Hepatocyte (in vitro differentiated cells): ENCODE measurements at places on chromosomes 2 and 18. TPM values are rescaled to one million over a fixed set of nuclear protein-coding genes. Genes with fewer than 3 reads are reported as not detected.
A peak's percentile ranks its signal among the peaks of the same experiment; 100 is the strongest.

GRCh38 chr2:8657423-8658062, 24.3 kb upstream of the ID2 start:
- peaks cover 17% of the 10 kb centered on the region for H3K4me1 ChIP-seq
- no peak overlapping the region for H3K4me3 ChIP-seq
- H3K36me3 ChIP-seq: no peaks in the 10 kb centered on the region
- H3K27me3 ChIP-seq: no peaks in the 10 kb centered on the region

DNA sequence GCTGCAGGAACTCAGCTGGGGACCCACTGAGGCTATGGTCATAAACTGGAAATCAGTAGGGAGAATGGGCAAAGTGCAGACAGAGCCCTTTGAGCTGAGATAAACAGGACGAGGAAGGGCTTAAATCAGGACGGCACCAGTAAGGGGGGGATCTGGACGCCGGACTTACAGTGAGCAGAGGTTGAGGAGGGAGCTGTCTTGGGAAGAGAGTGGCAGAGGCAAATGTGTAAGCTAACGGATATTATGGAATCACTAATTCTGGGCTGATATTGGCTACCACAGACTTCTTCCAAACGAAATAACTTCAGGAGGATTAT, 539 bp downstream of the CYP27A1 start:
- H3K27me3 ChIP-seq: no peaks in the 10 kb centered on the region
- no peaks in the 10 kb centered on the region for H3K36me3 ChIP-seq
- peak overlapping the region; percentile 71 for H3K4me3 ChIP-seq
- peak; percentile 64 for DNase-seq

DNA sequence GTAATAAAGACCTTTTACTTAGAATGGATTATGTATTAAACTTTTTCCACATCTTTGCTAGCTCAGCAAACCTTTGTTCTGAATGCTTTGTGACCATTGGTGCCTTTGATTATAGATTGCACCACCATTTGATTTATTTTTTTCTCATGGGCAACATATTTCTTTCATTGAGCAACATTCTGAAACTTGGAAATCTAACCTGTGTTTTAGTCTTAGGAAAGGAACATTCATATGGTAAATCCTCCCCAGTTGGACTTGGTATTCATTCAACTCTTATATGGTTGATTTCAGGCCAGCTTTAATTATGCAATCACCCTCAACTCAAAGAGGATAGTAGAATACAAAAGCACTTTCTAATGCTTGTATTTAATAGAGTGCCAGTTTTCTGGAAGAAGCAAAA, 1077.9 kb upstream of the ZEB2 start:
- DNase-seq: no peak
- no peak overlapping the region for H3K4me3 ChIP-seq
- H3K4me1 ChIP-seq: no peaks in the 10 kb centered on the region
- no peaks in the 10 kb centered on the region for H3K27me3 ChIP-seq

- peak overlapping the region; percentile 7 for H3K27ac ChIP-seq
- no peaks in the 10 kb centered on the region for H3K36me3 ChIP-seq
- no peaks in the 10 kb centered on the region for H3K27me3 ChIP-seq
- DNase-seq: peak; percentile 81
- H3K4me3 ChIP-seq: no peak overlapping the region
Observed at GRCh38 chr18:2932247-2933181, 80.4 kb downstream of the LPIN2 start.

- H3K4me1 ChIP-seq: peaks cover 7% of the 10 kb centered on the region
- no peak overlapping the region for H3K4me3 ChIP-seq
- peak; percentile 50 for DNase-seq
- H3K27me3 ChIP-seq: no peaks in the 10 kb centered on the region
- no peaks in the 10 kb centered on the region for H3K36me3 ChIP-seq
- H3K27ac ChIP-seq: no peak overlapping the region
Observed at GRCh38 chr2:1823187-1824169, 79.2 kb upstream of the PXDN start.

DNA sequence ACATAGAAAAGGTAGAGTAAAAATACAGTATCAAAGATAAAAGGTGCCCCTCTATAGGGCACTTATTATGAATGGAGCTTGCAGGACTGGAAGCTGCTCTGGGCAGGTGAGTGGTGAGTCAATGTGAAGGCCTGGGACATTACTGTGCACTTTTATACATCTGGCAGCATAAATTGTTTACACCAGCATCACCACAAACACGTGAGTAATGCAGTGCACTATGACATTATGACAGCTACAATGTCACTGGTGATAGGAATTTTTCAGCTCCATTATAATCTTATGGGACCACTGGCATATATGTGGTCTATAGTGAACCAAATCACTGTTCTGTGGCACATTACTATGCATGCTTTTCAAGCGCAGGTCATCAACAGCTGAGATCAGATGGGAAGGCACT, 48.1 kb downstream of the TPGS2 start:
- H3K27ac ChIP-seq: no peak overlapping the region
- H3K4me1 ChIP-seq: no peaks in the 10 kb centered on the region
- H3K4me3 ChIP-seq: no peak overlapping the region
- no peak for DNase-seq
- no peaks in the 10 kb centered on the region for H3K36me3 ChIP-seq

Gene NYAP2
- 0.37 and 1.0 TPM in 2 replicates for total RNA-seq

DNA sequence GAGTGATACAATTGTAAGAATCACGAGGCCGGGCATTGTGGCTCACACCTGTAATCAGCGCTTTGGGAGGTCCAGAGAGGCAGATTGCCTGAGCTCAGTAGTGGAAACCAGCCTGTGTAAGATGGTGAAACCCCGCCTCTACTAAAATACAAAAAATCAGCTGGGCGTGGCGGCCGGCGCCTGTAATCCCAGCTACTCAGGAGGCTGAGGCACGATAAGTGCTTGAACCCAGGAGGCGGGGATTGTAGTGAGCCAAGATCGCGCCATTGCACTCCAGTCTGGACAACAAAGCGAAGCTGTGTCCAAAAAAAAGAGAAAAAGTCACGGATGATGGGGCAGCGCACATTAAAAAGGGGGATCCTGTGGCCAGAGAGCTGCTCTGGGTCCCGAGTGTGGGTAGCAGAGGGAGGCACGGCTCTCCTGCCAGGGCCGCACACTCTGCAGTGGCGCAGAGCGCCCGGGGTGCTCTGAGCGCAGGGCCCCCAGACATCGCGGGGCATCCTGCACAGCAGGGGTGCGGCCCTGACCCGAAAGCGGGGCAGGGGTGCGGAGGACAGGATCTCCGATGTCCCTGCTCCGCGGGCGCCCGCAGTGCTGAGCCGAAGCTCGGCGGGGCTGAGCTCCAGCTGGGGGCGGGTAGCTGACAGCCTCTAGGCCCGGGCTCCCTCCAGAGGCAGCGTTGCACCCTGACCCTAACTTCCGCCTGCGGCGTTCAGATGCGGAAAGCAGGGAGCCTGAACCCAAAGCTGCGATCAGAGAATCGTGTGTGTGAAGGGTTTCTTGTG, 30.4 kb upstream of the RAB6D start:
- H3K4me1 ChIP-seq: no peaks in the 10 kb centered on the region
- H3K36me3 ChIP-seq: no peaks in the 10 kb centered on the region
- no peak overlapping the region for H3K4me3 ChIP-seq
- DNase-seq: peak; percentile 65
- H3K27ac ChIP-seq: no peak overlapping the region

DNA sequence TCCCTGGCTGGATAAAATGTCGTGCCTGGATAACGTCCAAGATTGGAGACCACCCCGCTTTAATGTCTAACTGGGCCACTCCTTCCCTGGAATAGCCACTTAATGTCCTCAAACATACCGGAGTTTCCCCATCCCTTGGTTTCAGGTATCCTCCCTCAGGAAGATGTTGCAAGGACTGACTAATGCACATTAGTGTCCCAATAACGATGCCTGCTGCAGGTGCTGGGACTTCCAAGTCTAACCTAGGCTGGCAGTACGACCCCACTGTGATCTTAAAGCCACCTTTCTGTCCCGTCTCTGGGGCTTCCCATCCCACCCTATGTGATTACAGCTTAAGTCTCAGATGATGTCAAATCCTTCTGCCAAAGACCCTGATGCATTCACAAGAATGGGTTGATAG, 1.1 kb upstream of the ATP6V1C2 start:
- H3K4me1 ChIP-seq: peaks cover 9% of the 10 kb centered on the region
- no peak overlapping the region for H3K4me3 ChIP-seq
- H3K36me3 ChIP-seq: no peaks in the 10 kb centered on the region
- no peak overlapping the region for H3K27ac ChIP-seq
- DNase-seq: no peak
- peaks cover 81% of the 10 kb centered on the region for H3K27me3 ChIP-seq
